ENCODE measurements at places on chromosomes 6 and 20.

DNA sequence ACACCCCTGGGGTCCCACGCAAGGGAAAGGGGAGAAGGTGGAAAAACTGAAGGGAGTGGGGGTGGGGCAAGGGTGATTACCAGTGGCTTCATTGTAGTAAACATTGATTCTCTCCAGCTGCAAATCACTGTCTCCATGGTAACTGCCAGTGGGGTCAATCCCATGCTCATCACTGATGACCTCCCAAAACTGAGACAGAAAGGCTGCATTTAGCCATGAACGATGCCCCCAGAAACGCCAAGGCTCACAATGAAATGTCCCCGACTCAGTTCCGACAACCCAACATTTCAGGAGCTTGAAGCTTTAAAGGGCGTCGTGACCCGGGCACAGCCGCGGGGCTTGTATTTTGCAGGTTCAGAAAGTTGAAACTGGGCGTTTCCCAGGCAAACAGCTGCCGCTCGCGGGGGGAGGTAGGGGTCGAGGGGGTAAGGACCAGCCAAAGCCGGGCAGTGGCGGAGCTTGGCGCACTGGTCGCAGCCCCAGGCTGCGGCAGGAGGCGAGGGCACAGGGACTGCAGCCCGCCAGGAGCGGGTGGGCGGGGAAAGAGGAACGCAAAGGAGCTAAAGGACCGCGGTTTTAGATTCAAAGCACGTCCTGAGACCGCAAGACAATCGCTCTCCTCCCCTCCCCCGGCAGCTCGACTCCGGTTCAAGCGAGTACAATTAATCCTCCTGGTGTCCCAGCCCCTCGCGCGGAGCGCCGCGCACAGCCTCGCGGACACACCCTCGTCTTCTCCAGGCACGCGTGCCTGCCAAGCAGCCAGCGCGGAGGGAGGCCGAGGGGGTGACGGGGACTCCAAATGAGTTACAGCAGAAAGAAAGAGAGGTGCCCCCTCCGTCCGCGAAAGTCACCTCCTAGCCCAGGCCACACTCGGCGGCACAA, 731 bp downstream of the TUBB2B start:
- DNase-seq: no peak

DNA sequence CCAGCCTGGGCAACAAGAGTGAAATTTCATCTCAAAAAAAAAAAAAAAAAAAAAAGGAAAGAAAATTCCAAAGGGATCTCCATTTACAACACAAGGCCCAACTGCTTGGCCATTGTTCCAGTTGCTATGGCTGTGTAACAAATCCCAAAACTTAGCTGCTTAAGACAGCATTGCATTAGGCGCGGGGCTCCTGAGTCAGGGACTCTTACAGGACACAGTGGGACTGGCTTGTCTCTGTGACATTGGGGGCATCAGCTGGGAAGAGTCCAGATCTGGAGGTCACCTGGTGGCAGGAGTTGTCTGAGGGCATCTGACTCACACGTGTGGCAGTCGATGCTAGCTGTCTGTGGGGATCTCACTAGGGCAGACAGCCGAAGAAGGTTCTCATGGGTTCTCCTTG, 35.6 kb downstream of the TTLL9 start:
- no peak for DNase-seq

DNA sequence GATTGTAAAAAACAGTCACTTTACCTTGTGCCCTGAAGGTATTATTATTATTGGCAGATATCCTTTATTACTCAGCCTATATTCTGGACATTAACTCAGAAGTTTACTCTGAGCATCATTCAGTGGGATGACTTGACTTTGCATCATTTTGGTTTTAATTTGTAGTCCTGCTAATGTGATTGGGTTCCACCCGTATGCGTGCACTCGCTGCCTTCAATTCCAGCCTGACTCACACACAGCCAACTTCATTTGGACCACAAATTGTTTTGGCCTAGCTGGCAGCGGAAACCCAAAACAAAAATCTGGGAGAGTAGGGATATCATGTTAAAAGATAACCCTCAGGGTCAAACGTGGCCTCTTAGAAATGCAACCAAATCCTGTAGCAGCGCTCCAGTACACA, 704.4 kb upstream of the SLC35B3 start:
- DNase-seq: no peak

GRCh38 chr6:38143191-38144150, 323.9 kb downstream of the ZFAND3 start:
- no peak for DNase-seq

DNA sequence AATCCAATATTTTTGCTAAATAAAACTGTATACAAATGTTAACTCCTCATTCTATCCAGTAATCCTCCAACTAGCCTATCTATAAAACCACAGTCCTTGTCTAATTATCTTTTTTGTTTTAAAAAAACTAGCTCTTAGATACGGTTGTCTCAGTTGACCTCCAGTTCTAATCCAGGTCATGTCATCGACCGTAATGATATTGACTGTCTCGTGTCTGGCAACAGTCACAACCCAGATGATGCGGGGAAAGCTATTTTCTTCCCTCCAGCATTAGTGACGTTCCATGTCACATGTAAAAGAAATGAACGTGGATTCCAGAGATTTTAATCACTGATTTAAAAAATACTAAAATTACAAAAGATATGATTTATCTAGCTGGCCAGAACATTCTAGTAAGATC, 35.5 kb downstream of the HEBP2 start:
- no peak for DNase-seq

DNA sequence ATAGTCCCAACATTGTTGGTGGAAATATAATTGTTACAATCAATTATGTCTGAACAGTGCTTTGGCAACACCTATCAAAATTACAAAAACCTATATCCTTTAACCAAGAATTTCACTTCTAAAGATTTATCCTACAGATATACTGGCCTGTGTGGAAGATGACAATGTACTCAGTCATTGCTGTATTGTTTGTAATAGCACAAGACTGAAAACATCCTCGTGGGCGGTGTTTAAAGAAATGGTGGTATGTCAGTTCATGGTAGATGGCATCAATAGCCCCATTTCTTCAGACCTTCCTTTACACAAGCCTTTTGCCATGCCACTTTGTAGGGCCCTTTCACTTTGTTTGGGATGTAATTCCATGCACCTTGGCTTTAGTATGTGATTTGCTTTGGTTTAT, 9.8 kb upstream of the TPBG start:
- no peak for DNase-seq

DNA sequence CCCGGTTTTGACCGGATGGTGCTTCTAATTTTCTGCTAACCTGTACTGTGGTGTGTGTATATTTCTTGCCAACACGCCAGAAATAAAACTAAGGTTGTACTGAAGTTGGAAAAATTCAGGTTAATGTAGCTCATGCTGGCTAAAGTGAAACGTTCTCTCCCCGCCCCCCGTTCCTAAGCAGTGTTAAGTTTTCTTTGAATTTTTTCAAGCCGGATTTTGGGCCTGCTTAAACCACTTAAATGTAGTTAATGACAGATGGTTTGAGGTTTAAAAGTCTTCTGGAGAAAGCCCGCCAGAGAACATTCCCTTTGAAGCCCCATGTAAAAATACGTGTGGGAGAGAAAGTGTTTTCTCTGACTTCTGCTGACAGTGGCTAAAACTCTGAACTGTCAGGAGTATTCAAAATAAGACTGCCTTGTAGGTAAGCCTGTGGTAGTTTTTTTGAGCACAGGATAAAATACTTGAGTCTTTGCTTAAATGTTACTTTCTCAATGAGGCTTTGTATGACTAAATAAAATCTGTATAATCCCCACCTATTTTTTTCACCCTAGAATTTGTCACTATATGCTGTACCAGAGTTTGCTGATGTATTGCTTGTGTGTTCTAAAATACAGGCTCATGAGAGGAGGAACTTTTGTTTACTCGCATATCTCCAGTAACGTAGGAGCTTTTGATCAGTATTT, 101.3 kb downstream of the OR2B2 start:
- DNase-seq: no peak

DNA sequence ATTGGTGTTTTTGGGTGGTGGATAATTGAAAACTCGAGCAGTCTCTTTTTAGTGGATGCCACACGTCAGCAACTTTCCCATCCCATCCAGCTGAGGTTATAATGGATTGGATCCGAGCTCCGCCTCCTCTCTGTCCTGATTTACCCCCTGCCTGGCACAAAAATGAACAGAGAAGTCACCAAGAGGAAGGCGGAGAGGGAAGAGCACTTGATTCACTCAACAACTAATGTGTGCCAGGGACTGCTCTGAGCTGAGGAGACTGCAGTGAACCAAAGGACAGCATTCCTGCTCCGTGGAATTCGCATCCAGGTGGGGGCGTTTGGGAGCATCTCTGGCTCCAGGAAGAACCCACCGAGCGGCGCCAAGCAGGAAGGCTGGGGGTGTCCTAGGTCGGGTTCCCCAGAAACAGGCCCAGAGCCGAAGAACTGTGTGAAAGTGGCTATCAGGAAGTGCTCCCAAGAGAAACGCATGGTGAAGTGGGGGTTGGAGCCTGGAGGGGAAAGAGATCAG, 95.8 kb upstream of the NAA20 start:
- no peak for DNase-seq

DNA sequence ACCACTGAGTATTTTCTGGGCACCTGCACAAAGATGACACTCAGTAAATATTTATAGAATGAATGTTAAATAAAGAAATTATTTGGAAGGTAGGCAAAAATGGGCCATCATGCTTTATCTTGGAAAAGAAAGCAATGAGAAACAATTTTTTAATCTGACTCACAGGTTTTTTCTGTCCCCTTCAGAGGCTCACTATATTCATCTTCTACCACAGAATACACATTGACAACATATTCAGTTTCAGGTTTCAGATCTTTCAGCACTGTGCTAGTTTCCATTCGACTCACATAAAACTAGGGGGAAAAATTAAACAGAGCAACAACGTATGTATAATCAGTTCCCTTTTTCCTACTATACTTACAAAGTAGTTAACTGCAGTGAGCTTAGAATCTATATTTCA, 58.3 kb downstream of the COL12A1 start:
- no peak for DNase-seq

- no peak for DNase-seq
Observed at GRCh38 chr20:9927224-9927623, 88.3 kb upstream of the PAK5 start.

GRCh38 chr6:129859524-129859923, 1.6 kb downstream of the TMEM244 start:
- DNase-seq: no peak

DNA sequence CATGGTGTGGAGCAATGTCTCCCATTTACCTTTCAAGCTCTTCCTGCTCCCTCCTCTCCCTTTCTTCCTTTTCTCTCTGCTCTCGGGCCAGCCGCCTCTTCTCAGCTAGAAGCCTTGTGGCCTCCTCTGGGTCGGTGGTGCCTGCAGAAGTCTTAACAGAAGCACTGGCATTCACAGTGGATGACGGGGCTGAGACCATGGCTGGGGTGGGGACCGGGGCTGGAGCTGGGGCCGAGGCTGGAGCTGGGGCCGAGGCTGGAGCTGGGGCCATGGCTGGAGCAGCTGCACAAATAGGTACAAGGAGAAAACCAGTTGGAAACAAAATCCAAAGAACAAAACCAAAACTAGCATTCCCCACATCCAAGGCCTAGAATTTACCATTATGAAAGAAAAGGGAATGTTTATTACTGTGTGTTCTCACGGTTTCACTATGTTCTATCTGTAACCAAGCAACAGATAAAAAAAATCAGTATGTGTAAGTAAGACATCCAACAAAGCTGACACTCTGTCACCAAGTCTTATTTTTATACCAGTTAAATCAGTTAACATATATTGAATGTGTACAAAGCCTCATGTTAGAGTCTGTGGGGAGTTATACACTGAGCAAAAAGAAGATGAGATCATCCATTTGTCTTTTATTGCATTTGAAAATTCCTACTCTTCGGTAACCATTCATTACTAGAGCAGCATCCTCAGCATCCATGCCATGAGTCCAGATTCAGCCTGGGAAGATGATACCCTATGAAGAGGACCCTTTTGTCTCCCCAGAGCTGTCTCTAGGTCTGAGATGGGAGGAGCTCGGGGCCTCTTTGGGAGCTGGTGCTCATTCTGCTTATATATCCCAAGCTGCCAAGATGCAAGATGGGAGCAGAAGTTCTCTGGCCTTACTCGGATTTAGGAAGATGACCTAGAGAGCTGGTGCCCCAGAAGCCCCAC, 73.0 kb upstream of the BCLAF1 start:
- no peak for DNase-seq

- no peak for DNase-seq
Observed at GRCh38 chr20:64214952-64215351, 40.6 kb upstream of the PCMTD2 start.

DNA sequence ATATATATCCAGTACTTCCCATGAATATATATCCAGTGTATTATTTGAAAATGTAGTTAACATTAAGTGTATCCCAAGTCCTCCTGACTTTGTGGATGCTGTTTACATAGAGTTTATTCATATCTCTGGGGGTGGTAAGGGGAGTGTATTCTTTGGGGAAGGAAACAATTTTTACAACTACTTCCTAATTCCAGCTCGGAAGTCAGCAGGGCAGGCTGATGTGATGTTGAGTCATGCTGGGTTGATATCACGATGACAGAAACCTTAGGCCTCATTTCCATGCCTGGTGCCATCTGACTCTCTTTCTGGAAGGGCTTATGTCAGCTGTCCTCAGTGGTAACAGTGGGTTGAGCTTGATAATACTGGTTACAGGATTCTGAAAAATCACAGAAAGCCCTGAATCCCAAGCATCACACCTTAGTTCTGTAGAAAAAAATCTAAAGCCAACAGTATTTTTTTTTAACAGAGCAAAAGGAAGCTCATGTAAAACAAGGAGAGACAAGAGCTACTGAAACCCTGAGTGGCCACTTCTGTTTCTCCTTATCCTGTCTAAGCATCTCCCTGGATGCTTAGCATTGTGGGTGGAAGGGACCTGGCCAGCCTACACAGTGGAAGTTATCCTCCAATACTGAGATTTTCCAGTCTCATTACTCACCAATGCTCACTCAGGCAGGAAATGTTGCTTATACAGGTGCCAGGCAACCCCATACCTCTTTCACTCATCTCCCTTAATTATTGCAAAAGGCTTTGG, 75.2 kb upstream of the IYD start:
- no peak for DNase-seq

DNA sequence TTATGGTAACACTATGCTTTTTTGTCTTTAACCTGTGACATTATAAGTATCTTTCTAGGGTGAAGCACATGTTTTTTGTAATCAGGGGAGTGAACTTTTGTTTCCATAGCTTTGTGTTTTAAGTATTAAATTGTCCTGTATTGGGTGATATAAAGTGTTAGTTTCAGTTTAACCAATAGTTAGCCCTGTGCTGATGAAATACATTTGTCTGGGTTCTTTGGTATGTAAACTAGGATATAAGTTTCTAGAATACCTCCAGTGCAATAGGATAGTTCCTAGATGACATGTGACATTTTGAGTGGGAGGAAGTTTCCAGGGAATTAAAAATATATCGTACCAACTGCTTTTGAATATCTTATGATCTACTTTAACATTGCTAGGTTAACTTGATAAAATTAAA, 611.0 kb upstream of the MARCKS start:
- DNase-seq: no peak
